ENCODE measurements at places on chromosomes 7 and 10.

DNA sequence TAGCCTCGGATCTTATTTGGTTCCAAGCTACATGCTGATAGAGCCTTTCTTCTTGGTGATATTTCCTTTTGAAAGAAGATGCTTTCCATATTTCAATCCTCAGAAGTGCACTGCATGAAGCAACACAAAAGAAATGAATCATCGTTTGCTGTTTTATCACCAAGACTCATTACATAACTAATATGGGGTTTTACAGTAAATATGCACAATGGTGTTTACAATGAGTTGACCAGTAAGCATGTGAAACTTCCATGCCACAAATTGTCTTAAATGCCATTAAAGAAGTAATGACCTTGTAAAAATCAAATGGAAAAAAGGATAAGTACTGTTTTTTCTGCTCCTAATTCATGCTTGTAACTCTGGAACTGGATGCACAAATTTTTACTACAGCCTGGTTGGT is 1017.0 kb upstream of the GHITM start:
- DNase-seq, result no peak

DNA sequence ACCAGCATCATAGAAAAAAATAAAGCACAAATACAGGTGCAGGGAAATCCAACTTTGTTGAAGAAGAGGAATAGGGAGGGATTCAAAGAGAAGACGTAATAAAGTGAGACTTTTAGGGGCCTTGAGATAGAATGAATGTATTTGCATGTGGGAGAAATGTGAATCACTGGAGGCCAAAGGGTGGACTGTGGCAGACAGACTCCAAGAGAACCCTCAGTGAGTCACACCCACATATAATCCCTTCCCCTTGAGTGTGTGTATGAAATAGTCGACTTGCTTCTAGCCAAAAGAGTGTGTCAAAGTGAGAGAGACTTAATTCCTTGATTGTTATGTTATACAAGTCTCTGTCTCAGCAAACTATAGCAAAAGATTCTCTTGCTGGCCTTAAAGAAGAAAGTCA is 101.3 kb upstream of the GHITM start:
- DNase-seq, result no peak

DNA sequence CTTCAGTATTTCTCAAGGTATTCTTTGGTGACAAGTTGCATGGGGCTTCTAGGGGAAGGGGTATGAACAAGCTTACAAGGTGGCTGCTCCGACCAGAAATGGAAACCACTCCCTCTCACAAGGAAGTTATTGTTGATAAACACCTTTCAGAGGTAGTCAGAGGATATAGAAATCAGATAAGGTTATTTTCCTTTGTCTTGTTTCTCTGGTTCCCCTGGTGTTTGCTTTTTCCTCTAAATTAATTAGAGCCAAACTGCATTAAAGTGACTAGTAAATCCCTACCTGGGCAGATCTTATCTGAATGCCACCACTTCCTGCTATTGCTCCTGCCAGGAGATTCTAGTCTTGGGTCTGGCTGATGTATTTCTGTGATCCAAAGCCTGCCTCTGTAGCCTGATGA is 725.4 kb downstream of the INHBA start:
- DNase-seq, result no peak

DNA sequence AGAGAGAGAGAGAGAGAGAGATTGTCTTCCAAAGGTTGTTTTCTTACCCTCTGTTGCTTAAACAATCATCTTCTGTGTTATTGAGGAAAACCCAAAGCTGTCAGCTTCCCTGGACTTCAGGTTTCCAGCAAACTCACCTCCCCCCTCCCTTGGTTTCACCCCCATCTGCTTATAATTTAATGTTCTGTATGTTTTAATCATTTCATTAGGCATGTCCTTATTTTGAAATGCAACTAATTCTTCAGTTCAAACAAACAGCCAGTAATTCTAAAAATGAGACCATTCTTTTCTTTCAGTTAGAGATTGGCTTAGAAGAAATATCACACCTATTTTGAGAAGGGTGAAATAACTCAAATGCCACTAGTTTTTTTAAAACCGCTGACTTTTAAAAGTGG is 102.9 kb downstream of the FAM204A start:
- no peak for DNase-seq

- DNase-seq, result no peak
These were observed 235.5 kb downstream of the CCSER2 start for GRCh38 chr10:84563868-84564267.
